WERI-Rb-1 (cell line): ENCODE measurements at places on chromosomes 7 and 10.

- no peak for DNase-seq
Observed at GRCh38 chr7:73740771-73741170, 2.2 kb upstream of the ABHD11 start.

DNA sequence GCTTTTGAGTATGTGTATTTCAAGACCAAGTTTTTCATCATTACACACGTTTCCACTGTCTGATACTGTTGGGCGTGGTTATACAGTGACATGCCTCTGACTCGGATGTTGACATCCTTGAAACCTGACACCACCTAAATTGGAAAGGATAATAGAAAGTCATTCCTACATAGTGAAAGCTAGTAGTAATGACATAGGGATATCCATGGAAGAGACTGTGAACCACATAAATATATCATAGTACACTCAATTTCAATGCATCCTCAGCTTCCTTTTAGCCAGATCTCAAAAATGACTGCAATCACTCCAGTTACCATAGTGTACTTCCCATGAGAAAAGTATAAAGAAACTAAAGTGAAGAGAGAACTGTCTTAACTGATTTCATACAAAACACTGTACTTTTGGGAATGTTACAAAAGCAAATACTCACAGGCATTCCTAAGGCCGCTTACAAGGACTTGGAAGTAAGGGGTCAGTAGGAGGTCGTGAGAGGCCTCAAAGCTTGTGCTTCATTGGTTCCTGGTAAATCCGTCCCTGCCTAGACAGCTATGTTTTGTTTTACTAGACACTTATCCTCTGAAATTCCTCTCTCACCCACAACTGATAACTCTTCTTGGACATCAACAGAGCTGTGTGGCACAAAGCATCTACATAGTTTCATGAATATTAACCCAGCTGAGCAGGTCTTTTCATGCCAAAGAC is 71.8 kb upstream of the VWDE start:
- DNase-seq: no peak

- no peak for DNase-seq
Observed at GRCh38 chr7:48512892-48513291, 341.6 kb downstream of the ABCA13 start.

GRCh38 chr7:133561396-133561795 is 308.5 kb downstream of the EXOC4 start:
- no peak for DNase-seq

DNA sequence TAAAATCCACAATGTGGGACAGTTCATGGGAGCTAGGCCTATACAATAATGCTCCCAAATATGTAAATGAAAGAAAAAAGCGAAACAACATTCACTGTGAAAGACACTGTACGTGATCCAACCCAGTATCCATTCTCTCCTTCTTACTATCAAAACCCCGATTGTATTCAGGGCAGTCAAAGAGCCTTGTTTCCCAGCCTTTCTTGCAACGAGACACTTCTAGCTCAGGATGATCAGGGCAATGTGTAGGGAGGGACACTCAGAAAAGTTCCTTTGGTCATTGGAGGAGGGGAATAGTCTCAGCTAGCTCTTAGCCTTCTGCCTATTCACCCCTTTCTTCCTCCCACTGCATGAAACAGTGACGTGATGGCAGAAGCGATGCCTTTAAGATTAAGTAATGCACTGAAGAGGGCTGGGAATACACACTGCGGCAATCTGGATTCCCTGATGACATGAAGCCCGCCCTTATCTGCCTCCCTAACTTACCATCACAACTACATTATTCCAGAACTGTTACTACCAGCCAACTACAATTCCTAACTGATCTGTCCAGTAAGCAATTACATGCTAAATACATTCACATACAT is 27.3 kb downstream of the UBE2H start:
- no peak for DNase-seq

DNA sequence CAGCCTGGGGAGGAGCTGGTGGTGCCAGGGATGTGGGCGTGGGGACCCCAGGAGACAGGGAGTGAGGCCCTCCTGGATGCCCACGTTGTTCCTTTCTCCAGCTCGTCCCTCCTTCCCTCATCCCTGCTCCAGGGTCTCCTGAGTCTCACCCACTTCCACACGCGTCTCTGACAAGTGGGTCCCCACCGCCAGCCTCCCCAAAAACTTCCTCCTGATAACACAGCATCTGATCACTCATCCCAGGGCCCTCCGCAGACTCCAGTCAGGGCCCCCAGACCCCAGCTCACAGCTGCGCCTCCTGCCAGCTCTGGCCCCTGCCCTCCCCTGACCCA is 60.6 kb upstream of the INPP5A start:
- no peak for DNase-seq

- DNase-seq: no peak
Observed at GRCh38 chr10:87643920-87644319, 15.8 kb upstream of the PAPSS2 start.

GRCh38 chr7:55059021-55059420 is 40.2 kb downstream of the EGFR start:
- DNase-seq: no peak

GRCh38 chr7:118306771-118307170 is 82.3 kb downstream of the ANKRD7 start:
- no peak for DNase-seq

DNA sequence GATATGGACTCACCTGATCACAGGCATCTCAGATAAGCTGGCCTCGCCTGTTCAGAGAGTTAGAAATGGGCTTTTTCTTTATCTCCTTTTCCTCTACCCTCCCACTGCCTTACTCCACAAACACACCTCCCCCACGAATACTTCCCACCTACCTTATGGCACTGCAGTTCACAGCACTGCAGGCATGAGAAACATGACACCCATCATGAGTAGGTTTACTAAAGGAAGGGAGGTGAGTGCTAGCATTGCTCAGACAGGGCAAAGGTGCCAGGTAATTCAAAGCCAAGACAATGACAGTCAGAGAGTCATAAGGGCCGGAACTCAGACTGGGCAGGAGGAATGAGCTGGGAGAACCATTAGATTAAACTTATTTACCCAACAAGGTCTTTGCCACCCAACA is 220.6 kb downstream of the FAM107B start:
- no peak for DNase-seq

GRCh38 chr7:8500286-8500685 is 66.9 kb downstream of the NXPH1 start:
- DNase-seq: no peak

DNA sequence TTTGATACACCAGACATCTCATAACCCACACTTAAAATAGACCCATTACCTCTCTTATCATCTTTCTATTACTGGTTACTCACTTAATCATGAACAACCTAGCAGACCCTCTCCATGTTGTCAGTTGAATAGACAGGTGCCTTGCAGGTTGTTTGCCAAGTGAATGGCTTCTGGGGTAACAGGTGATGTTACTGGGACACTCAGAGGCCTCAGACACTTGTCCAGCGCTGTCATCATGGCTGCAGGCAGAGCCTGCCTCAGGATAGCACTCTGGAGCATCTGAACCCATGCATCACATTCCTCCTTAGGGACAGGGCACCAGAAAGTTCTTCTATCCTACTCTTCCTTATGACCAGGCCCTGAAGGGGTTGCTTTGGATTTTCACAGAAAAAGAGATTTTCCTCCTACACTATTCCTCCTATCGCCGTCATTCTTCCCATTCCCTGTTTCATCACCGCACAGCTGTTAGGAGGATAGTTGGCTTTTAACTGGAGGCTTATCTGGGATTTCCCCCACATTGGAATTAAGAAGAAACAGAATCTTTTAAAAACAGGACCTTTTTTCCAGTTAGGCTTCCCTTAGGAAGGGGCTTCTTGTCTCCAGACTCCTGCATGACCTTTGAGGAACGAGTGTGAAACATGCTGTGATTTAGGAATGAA is 182.1 kb downstream of the VTI1A start:
- no peak for DNase-seq

- DNase-seq: no peak
Observed at GRCh38 chr10:74189999-74190421, 39.0 kb downstream of the ADK start.

DNA sequence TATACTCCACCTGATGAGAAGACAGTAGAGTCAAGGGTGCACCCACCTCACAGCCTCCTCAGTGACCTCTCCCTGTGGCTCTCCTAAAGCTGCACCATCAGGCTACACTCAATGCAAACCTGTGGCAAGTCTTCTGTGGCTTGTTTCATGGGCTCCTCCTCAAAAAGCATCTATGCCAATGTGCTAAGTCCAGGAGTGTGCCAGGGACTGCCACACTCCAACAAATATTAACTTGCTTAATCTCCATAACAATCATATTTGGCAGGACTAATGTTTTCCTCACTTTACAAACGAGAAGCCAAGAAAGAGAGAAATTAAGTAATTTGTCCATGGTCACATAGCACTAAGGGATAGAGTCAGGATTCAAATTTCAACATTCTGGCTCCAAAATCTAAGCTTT is 11.9 kb downstream of the NRAP start:
- no peak for DNase-seq

DNA sequence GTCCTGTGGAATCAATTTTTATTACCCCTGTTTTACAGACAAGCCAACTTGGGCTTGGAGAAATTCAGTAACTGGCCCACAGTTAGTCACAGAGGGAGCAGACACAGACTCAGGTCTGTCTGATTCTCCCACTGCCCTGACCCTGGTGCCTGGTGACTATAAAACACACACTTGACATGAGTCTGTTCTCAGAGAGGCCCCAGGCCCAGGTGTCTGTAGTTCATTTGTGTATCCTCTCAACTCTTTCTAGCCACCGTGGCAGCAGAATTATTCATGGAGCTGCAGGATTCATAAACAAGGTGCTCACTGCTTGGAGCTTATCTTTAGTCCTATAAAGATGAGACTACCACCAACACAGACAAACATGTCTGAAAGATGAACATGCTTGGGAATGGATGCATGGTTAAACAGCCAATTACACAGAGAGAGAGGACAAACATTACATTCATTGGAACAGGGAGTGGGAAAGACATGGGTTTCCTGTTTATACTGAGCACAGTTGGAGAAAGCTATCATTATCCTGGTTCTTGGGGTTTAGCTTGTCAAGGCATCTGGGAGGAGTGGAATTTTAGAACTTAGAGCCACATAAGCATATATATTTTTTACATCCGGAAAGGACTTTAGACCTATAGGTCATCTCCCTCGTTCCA is 79.1 kb upstream of the PDCD4 start:
- no peak for DNase-seq
